ENCODE measurements at places on chromosomes 5 and 9.

DNA sequence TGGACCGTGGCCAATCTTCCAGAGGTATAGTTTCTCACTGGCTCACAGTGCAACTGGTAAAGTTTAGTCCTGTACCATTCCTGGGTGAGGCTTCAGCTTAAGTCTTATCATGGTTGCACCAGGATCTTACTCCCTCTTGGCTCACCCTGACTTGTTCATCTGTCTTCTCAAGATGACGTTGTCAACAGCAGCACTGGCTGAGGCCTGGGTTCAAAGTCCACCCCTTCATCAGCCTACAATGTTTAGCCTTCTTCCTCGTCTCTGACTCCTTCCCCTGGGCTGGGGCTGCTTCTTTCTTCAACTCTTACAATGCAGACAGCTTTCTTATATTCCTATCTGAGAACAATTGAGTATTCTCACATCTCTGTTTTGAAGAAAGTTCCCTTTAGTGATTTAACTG is 311.1 kb upstream of the CLINT1 start:
- no peak for DNase-seq

DNA sequence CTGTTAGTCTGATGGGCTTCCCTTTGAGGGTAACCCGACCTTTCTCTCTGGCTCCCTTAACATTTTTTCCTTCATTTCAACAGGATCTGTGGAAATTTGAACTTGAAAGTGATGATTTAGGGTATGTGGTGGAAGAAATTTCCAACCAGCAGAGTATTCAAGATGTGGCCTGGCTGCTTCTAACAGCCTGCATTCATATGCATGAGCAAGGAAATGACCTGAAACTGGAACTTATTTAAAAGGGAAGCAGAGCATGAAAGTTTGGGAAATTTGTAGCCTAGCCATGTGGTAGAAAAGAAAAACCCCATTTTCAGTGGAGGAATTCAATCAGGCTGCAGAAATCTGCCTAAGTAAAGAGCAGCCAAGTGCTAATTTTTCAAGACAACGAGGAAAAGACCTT is 41.7 kb downstream of the UNC13B start:
- DNase-seq = no peak

DNA sequence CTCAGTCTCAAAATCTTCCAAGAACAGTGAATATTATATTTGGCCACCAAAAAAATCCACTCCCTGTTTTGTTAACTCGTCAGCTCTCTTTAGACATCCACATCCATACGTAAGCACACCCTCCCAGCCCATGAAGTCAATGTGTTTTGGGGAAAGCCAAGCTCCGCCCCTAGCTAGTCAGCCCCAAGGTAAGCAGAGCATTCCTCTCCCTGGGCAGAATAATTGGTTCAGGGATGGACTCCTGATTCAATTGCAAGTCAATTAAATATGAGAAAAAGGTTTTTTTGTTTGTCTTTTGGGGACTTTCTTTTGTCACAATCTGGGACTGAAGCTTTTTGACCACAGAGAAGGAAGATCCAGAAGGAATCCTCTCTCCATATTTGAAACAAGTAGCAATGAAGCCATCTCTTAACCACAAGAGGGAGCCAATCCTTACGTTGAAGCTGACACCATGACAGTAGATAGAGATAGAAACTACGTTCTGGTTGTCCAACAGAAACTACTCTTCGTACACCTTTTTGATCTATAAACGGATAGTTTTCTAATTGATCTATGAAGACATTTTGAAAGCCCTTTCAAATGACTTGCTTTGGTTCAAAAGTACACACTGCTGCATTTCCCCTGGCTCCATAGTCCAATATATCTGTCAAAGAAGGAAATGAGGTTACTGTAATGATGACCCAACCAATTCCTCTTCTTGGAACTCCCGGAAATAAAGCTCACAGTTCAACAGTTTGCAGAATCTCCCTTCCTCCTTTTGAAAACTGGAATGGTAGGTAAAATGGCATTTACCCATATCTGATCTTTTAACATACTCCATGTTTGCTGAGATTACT is 166.4 kb downstream of the TLE1 start:
- no peak for DNase-seq

- DNase-seq = no peak
Measured at GRCh38 chr9:116868201-116868600, 181.1 kb downstream of the TRIM32 start.

- DNase-seq = no peak
Measured at GRCh38 chr9:19119801-19120440, 7.4 kb downstream of the PLIN2 start.

GRCh38 chr5:150771034-150771795 is 7.3 kb upstream of the SMIM3 start:
- no peak for DNase-seq

DNA sequence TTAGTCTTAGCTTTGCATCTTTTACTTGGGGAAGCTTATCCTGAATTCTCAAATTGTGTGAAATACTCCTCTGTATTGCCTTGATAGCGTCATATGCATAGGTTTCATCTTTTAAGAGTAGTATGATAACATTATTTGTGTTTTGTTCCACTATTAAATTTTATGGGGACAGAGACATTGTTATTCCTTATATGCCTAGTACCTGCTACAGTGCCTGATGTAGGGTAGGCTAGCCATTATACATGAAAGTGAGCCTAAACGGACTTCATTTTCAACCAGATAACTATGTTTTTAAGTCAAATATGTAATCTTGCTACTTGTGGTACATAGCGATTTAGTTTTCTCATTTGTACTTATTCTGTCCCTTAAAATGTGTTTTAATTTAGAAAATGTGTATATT is 105.9 kb downstream of the DMXL1 start:
- no peak for DNase-seq

DNA sequence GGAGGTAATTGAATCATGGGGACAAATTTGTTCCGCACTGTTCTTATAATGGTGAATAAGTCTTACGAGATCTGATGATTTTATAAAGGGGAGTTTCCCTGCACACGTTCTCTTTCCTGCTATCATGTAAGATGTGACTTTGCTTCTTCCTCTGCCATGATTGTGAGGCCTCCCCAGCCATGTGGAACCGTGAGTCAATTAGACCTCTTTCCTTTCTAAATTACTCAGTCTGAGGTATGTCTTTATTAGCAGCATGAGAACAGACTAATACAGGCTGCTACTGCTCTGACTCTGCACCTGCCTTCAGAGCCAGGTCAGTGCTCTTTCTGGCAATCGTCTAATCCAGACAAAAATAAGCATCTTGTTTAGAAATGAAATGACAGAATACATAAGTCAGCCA is 479.2 kb upstream of the TUSC1 start:
- DNase-seq = no peak

DNA sequence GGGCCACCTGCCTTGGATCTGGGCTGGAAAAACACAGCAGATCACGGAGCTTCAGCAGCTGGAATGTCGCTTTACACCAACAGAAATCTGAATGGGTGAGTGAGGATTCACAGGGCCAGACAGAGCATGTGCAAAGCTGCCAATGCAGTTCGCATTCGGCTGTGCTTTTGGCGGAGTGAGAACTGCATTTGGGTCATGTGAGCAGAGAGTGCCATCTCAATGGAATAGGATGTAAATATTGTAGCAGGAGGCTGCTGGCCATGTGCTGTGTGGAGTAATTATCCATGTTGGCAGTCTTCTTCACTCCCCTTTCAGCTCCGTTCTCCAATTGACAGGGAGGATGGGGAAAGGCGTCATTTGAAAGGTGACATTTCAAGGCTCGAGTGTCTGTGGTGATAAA is at the start of gene ANKRD55:
ANKRD55 (minus strand) TSS at position 101 of the 400 bp plus-strand sequence. CDS start 417 bp downstream, outside the sequence.
- DNase-seq = no peak

DNA sequence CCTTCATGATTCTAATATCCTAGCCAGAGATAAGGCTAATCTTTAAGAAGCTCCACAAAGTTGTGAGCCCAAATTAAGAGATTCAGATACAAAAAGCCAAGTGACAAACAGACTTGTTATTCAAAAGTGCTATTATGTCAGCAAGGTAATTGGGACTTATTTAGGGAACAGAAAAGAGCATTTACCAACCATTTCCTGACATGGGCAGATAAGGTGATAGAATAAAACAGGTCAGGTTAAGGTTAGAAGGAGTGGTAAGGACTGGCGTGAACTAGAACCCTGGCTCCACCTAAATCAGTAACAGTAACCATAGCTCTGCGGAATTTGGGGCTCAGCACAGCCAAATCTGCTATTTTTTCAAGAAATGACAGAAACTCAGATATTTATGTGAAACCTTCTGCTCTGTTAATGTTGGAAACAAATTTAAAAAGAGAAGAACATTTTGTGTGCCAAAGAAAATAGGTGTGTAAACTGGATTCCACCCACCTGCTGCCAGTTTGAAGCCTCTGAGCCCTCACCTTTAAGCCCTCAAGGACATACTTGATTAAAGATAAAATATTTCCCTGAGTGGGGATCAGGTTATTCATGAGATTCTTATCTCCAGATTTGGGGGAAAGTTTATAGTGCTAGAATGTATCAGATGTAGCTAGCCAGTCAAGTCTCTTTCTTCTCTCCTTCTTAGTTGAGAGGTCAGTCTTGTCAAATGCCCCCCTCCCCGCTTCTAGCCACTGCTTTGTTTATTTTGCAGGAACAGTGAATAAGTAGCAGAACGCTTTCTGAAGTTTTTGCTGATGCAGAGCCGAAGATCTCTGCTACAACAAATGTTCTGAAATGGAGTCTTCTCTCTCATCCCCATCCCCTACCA is 10.2 kb upstream of the ERMP1 start:
- DNase-seq = no peak
